ENCODE measurements at places on chromosomes 16 and 17.

DNA sequence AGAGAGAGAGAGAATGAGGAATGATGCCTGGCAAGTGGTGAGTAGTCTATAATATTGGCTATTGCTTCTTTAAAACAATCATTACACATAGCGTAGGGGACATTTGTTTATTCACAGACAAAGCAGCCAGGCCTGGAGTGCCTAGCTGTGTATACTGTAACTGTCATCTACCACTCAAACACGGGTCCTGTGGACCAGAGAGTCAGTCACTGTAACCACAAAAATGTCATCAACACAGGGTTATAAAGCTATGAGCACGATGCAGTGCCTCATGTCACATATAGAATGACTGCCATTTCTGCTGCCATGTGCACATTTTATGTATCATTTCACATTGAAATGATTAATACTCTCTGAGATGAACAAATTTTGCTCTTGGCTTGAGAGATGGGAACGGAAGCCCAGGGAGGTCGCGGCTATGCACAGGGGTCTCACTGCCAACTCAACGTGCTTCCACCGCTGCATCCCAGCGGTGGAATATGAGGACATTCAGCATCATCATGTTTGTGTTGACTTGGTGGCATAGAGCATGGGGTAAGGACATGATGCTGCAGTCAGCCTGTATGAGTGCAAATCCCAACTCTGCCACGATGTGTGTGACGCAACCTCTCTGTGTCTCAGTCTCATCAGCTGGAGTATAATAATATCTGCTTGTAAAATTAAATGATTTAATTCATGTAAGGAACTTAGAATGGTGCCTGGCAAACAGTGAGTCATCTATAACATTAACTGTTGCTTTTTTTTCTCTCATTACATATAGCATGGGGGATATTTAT, 3.3 kb downstream of the MT1H start:
- DNase-seq: no peak

GRCh38 chr17:6108987-6109386, 38.8 kb downstream of the WSCD1 start:
- DNase-seq: no peak

DNA sequence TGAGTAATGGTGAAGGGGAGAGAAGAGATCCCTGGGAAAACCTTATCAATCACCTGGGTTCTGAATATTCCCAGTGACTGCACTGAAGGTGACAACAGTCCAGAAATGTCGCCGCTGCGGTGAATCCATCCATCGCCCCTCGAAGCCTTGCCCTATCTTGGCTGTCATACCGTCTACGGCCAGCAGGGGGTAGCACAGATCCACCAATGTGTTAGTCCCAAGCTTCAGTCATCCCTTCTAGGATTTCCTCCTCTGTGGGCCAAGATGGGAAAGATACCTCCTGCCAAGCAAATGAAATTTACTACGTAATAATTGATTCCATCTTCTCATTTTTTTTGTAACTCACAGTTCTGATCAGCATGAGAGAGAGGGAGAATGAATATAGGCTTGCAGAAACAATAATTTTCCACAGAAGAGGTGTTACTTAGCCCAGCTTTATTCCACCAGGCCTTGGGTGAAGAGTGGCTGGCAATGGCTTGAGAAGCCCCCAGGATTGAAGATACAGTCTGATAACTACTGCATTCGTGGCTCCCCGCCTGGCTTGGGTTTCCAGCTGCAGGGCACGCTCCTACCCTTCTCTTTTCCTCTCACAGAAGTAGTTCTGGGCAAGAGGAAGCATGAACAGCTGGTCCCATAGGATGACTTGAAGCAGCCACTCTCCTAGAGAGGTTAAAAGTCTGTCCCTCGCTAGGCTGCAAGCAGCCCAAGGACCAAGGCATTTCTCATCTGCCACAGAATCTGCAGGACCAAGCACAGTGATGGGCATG, 2.6 kb upstream of the FMNL1 start:
- peak; percentile 73 for DNase-seq

GRCh38 chr17:10460062-10460461, 9.3 kb downstream of the MYH4 start:
- no peak for DNase-seq

DNA sequence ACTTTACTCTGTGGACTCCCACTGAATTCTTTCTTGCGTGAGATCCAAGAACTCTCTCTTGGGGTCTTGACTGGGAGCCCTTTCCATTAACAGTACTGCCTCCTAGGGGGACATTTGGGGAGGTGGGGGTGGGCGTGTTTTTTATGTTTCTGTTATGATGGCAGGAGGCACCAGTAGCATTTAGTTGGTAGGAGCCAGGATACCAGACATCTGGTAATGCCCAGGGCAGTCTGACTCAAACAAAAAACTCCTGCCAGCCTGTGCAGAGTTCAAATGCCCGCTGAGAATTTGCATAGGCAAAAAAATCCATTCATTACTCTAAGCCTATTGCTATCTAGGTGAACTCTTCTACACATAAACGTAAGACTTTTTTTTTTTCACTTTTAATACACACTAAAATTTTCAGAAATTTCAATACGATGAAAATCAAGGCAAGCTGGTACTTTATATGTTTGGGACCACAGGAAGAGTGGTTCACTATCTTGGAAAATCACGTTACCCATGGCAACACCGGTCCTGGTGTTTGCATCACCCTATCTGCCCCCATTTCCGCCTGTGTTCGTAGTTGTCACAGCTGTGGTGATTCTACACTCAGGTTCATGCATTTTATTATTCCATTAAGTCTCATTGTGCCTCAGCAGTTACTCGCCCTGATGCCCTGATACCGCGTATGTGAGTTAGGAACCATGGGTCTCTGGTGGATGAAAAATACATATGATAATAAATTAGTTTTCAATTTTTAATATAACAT, 121.1 kb upstream of the XYLT1 start:
- DNase-seq: no peak

DNA sequence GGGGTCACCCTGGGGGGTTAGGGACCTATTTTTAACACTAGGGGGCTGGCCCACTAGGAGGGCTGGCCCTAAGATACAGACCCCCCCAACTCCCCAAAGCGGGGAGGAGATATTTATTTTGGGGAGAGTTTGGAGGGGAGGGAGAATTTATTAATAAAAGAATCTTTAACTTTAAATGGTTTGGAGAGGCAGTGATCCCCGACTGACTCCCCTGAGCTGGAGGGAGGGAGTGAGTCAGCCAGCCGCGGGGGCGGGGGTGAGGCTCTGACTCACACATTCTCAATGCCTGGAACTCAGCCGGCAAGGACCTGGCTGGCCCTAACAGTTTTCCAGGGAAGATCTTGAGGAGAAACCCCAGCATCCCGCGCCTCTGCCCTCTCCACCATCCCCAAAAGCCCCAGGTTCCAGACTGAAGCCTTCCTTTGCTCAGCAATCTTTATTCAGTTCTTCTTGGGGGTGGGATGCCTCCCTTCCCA, 1.5 kb downstream of the HCFC1R1 start:
- no peak for DNase-seq

GRCh38 chr17:32323046-32323445, 18.9 kb downstream of the C17orf75 start:
- no peak for DNase-seq

DNA sequence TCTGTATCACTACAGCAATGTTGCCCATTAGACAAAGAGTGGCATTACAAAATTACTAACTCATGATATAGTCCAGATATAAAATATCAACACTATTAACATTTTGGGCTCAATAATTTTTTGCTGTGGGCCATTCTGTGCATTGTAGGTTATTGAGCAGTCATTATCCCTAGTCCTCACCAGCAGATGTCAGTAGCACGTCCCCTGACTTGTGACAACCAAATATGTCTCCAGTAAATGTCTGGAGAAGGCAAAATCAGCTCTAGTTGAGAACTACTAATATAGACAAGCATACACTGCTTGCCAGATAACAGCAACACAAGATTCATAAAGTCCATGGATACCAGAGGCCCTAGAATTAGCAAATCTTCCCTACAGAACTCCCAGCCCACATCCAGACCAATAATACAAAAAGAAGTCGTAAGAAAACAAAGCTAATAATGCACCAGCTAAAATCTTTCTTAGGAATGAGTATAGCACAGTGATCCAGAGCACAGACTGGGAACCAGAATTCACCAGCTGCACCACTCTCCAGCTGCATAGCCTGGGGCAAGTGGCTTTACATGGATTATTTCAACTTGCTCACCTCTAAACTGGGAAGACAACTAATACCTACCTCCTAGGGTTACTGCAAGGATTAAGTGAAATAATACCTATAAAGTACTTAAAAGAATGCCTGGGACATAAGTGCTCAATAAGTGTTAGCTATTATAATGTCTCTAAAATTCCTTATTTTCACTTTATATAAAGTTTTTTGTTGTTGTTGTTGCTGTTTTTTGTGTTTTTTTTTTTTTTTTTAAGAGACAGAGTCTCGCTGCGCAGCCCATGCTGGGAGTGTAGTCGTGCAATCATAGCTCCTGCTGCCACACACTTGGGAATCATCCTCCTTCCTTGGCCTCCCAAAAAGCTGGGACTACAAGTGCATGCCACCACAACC, 23.7 kb downstream of the HELZ start:
- no peak for DNase-seq

DNA sequence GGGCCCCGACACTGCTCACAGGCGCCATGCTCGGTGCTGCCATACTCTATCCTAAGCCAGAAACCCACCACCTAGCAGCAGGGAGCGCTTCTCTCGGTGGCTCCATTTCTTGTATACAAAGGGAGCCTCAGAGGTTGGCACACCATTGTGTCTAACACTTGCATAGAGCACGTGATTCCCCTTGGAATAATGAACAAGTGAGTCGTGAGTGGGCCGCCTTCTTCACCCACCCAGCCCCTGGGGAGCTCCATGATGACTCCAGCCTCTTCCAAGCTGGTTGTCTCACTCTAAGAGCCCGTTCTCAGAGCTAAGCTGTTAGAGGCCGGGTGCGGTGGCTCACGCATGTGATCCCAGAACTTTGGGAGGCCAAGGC, 82.3 kb upstream of the ZNF469 start:
- DNase-seq: no peak

GRCh38 chr17:73910821-73911515, 266.7 kb upstream of the SDK2 start:
- DNase-seq: no peak

- no peak for DNase-seq
Measured at GRCh38 chr17:10357768-10358167, 15.0 kb downstream of the MYH13 start.

GRCh38 chr17:27415120-27415795, 41.0 kb upstream of the KSR1 start:
- no peak for DNase-seq

All from cerebellar nuclear complex (tissue), 1 donor.